ENCODE measurements at places on chromosomes 13 and 19.

GRCh38 chr13:29955137-29955650 is 104.8 kb upstream of the UBL3 start:
- DNase-seq, result no peak

DNA sequence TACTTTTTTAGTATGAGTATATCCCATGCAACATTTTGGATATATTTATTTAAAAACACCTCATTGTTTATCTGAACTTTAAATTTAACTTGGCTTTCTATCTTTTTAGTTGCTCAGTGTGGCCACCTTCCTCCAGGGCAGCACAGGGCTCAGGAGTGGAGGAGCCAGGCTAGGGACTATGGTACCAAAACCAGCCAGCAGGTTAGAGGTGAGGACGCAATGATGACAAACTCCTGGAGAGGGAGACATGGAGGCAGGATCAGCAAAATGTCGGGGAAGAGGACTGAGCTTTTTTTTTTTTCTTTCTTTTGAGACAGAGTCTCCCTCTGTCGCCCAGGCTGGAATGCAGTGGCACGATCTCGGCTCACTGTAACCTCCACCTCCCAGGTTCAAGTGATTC is 29.6 kb upstream of the CALM3 start:
- no peak for DNase-seq

DNA sequence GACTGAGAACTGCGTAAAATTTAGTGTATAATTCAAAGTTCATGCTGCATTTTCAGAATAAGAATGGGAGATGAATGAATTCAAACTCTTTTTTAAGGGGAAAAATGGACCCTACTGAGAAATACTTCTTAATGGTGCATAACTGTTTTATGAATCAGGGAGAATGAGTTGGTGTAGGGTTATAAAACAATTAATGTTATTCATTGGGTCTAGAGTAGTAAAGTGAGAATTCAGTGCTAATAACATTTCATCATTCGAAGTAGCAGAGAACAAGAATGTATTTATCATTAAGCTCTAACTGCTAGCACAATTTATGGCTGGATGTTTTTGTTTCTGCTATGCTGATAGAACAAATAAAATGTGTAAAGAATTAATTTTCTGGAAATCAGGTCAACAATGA is 310.2 kb downstream of the SLITRK5 start:
- no peak for DNase-seq

DNA sequence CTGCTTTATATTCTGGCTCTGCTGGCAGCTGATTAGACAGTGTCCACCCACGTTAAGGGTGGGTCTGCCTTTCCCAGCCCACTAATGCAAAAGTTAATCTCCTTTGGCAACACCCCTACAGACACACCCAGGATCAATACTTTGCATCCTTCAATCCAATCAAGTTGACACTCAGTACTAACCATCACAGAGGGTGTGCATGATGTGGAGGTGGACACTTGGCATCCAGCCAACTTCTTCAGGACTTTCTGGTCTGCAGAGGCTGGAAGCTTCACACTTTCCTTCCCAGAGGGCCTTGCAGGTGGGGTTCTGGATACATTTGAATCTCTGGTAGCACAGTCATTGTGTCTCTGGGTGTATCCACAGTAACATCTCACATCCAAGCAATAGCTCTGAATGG is 18.9 kb upstream of the IGFL1 start:
- no peak for DNase-seq

DNA sequence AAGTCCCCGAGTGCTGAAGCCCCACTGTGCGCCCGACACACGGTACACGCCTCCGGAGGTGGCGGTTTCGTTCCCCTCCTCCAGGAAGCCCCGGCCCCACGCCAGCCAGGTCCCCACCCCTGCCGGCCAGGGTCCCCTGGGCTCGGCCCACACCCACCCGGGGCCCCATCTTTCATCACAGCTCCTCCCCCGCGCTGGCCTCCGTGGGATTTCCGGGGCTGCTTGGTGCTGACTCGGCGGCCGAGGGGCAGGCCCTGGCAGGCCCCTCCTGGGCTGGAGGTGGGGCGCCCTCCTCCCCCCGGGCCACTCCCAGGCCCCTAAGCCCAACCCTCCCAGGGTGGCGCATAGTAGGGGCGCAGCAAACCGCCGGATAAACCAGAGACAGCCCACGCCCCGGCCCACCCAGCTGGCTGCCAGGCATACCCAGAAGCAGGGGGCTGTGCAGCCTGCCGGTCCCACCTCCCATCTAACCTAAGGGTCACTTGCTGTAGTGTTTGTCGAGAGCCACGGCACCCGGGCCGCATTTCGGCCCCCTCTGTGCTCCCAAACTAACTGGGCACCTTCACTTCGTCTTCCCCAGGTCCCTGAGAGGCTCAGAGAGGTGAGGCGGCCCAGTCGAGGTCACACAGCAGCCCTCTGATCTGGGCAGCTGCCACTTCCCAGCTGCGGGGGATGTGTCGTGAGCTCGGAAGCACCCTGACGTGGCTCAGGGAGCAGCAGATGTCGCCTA is 6.6 kb downstream of the ZBTB7A start:
- DNase-seq, result no peak

DNA sequence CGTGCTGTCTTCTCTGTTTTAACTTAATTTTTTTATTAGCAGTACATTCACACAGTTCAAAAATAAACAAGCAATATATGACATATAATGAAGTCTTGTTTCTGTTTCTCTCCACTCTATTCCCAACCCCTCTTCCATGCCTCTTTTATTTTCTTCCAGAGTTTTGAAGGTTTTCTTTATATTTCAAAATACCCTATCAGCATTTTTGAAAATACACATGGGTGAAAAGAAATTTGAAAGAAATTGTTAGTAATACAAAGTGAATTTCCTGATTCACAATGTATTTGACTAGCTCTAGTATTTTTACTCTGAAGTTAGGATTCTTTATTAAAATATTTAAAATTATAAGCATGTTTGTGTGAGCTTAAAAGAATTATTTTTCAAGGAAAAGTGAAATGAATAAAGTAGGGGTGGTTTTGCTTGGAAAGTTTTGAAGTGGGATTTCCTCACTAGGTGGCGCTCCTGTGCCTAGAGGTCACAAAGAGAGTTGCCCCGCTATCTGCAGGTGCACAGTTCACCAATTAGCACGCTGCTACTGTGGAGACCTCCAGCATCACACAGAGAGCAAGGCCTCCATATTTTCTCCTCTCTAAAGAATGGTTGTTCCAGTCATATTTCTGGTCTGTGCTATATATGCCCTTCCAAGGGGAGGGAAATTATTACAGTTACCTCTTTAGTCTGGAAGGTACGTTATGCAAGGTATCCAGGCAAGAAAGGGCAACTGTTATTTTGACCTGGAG is 37.6 kb downstream of the SOX21 start:
- no peak for DNase-seq

DNA sequence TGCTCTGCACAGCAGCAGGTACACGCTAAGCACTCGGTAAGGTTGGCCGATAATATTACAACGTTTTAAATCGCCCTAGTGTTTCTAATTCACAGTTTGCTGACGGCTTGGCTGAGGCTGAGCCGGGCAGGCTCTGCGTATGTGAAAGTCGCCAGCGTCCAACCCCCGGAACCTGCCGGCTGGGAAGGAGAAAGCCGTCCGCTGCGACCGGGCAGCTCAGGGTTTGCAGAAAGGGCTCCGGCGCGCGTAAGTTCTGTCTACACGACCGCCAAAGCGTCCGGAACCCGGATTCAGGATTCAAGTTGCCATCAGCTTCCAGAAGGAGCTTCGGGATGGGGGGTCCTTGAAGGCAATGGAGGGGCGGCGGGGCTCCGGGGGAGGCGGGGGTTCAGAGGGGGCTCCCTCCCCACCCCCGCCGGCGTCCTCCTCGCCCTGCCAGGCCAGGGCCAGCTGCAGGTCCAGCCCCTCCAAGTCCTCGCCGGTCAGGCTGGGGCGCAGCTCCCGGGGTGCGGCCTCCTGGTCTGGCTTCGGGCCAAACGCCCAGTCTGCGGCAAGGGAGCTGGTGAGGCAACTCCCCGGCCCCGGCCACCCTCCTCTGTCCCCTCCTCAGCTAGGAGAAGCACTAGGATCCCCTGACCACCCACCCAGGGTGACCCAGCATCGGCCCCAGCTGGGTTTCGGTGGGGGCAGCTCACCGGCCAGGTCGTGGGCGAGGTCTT is 575 bp downstream of the SMIM44 start:
- DNase-seq, result no peak

GRCh38 chr13:109172136-109172535 is 542.7 kb downstream of the MYO16 start:
- no peak for DNase-seq

Data from mesothelial cell of epicardium (in vitro differentiated cells).